NCI-H1694 (cell line): ENCODE measurements at places on chromosomes 3 and 15.

DNA sequence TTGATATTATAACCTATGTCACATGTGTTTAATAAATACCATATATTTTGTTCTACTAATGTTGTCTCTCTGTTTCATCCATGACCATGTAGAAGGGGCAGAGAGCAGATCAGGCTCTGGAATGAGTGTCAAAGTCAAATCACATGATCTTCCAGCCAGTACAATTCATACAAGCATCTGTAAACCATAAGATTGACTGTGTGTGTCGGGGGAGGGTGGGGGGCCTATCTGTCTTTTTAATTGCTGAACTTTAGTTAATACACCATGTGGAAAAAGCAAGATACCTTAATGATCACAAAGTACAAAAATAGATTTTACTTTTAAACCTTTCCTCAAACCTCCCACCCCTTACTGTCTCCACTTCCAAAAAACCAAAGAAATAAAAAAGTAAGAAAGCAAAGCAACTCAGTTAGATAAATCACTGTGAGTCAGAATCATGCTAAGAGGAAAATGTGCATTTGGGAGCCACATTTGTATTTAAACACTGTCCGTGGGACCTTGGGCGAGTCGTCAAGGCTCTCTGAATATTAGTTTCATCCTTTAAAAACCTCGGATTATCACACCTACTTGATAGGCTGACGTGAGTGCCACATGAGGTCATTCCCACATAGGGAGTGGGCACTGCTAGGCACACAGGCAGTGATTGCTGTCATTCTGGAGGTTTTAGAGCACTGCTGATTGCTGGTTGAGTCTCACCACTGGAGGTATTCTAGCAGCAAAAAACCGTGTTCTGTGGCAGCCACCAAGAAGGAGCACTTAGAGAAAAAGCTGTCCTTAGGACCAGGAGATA, 21.0 kb upstream of the POLR2M start:
- no peak for DNase-seq

DNA sequence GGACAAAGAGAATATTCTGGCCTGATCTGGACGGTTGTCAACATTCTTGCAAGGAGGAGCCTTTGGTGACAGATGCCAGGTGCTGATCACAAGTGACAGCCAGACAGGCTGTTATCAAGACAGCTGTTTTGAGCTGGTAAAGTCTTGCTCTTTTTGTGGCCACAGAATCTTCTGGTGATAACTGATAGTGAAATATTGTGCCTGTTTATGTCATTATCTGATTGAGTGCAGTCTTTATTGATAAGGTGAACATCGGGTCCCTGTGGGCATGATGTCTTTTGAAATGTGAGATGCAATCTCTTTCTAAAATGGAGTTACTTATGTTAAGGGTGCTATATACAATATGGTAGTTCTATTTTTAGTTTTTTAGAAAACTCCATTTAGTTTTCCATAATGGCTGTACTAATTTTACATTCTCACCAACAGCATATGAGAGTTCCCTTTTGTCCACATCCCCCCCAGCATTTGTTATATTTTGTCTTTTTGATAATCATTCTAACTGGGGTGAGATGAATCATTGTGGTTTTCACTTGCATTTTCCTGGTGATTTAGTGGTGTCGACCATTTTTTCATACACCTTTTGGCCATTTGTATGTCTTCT, 10.7 kb downstream of the CEP63 start:
- DNase-seq = no peak

DNA sequence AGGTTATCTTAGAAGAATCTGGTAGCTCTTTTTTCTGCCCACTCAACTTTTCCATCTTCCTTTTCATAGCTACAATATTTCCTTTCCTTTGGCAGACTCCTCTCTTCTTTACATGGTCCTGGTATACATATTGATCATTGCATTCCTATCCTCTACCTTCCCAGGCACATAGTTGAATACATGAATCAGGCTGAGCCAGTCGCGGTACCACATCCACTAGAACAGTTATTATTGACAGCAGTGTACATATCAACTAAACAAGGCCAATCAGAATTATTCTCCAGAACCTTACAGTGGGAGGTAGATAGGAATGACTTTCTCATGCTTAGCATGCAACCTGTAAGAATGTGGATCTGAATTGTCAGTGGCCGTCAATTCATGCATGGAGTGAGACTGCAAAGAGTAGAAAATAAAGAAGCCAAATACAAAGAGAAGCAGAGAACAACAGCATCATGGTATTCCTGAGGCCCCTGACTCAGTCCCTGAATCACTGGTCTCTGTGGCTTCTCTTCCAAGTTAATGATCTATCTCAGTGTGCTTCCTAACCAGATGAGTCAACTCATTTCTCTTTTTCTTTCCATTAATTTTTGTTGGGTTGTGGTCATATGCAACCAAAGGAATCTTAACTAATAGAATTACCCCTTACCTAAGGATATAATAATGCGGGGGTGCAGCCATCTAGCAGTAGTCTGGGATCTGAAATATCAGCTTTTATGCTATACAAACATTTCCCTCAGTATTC, 60.9 kb upstream of the DCBLD2 start:
- DNase-seq = no peak

GRCh38 chr3:105051972-105052371, 314.7 kb upstream of the ALCAM start:
- no peak for DNase-seq

DNA sequence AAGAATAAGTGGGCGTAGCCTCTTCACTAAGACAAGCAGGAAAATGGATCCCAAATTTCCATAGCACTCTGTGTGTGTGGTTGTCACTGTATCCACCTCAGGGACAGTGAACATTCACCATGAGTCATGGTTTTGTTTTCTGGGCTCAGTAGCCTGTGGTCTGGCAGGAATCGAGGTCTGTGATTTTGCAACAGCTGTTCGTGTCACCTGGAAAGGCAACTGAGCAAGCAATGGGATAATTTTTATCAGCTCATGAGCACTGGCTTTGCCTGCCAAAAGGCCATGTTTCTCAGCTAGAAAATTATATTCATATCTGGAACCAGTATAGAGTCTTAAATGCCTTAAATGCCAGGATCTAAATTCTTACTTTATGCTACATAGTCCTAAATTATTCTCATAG, 60.9 kb downstream of the STRIT1 start:
- no peak for DNase-seq

DNA sequence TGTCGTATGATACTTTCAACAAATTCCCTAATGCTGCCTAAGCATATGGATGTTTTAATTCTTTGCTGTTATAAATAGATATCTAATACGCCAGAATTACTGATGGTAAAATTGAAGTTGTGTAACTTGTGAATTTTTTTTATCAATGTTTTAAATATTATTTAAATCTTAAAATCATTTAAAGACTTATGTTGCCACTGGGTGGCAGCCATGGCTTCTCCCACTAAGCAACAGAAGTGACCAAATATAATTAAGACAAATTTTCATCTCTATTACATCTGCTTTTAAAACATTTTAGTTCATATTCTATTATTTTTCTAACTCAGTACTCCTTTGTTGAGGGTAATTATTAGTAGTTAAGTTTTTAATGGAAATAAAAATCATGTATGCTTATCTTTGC, 8.1 kb upstream of the IL20RB start:
- peak; percentile 12 for DNase-seq

GRCh38 chr3:146223401-146224373, 27.2 kb downstream of the PLSCR4 start:
- no peak for DNase-seq

- DNase-seq = no peak
These were observed 59.5 kb upstream of the GALNT15 start for GRCh38 chr3:16114930-16115329.

DNA sequence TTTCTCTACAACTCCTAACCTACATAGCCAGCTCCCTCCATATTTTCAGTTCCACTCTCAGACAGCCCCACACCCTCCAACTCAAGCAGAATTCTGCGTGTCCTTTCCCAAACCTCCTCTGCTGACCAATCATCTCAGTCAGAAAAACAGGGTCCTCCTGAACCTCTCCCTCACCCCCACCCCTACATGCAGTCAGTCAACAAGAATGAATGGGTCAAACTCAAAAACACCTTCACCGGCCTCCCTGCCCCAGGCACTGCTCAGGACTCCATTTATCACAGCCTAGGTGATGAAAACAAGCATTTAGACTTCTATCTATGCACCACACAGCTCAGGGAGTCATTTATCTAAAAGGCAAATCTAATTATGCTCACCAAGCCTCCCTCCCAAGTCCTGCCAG, 32.4 kb downstream of the MYL3 start:
- no peak for DNase-seq

DNA sequence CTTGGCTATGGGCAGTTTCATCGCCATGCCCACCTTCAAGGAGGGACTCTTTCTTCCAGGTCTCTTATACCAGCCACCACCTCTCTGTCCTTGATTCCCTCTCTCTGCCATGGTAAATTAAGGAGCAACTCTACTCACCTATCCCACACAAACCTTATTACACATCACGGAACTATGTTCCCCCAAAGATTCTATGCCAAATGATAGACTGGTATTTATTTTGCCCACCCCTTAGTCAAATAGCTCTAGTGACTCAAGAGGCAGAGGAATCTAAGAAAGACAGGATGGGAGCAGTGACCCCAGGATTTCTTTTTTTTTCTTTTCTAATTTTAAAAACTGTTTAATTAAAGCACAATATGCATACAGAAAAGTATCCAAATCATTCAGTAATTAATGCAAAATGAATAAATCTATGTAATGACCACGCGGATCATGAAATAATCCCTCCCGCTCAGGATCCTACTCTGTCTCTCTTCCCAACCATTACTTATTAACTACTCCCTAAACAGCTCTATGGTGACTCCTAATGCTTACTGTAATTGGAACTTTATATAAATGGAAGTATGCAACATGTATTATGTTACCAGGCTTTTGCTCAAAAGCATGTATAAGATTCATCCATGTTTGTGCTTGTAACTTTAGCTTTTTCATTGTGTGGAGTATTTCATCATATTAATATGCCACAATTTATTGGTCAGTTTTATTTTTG, 410.8 kb upstream of the RASGRP1 start:
- no peak for DNase-seq

DNA sequence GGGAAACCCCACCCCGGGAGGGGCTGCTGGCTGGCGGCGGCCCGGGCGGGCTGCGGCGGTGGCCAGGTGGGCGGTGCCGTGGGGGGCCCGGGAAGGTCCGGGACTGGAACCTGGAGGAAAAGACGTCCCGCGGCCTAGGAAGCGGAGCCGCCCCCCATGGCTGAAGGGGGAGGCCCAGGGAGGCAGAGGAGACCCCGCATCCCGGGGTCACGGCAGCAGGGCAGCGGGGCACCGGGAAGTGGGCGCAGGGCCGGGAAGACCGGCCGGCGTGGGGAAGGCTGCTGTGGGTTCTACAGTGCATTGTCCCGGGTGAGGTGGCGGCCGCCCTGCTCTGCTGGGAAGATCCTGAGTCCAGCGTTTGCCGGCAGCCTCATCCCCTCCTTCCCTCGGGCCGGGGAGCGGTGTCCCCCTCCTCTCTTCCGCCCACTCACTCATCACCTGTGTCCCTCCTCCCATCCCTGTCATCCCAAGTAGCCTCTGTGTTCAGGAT, 525 bp upstream of the FSTL1 start:
- no peak for DNase-seq

- DNase-seq = no peak
These were observed 301.7 kb upstream of the ATP11B start for GRCh38 chr3:182491577-182491976.

- DNase-seq = no peak
These were observed 44.0 kb upstream of the SEMA6D start for GRCh38 chr15:47673232-47673761.

DNA sequence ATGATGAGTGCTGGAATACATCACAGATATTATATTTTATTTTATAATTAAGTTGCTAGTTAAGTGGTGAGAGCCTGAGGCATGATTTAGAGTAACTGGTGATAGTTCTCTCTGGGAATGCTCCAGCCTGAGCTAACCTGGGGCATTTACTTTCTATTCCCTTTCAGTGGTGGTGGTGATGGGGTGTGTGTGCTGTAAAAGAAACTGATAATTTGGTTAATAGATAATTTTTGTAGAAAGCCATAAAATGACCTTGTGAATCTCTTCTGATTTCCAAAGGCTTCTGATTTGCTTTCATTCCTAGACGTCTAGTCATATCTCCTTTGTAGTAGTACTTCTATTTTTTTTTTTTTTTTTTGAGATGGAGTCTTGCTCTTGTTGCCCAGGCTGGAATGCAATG, 46.8 kb upstream of the DPPA4 start:
- no peak for DNase-seq

- no peak for DNase-seq
These were observed 59.9 kb downstream of the SLC6A11 start for GRCh38 chr3:10875914-10876313.

GRCh38 chr15:40002295-40002694, 36.7 kb downstream of the SRP14 start:
- DNase-seq = no peak

DNA sequence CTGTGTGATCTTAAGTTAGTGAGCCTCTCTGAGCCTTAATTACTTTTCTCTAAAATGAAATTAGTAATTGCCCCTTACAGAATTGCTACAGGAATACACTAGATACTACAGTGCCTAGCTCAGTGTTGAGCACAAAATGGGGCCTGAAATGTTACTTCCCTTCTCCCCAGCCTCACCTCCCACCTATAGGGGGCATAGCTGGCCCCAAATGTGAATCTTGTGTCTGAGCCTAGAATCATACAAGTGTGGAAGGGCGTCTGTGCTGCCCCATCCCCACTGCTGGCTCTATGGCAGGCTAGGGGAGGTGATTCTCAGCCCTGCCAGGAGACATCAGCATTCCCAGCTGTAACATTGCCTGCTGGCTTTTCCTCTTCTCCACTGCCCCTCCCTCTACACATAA, 42.7 kb downstream of the IFT122 start:
- peak; percentile 31 for DNase-seq

GRCh38 chr3:177523067-177523675, 325.9 kb upstream of the TBL1XR1 start:
- no peak for DNase-seq

DNA sequence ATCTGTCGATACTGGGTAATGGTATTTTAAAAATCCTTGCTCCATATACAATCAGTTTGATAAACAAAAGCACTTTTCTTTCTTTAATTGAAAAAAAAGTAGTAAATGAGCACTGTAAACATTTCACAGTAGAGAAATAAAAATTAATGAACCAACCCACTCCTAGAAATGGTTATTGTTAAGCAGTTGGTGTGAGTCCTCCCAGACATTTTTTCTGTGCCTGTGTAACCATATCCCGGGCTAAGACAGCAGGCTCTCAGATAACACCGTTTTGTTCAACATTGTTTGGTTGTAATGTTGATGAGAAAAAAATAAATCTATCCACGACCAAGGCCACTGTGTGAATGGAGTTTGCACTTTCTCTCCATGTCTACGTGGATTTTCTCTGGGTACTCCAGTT, 42.6 kb downstream of the PXK start:
- no peak for DNase-seq

DNA sequence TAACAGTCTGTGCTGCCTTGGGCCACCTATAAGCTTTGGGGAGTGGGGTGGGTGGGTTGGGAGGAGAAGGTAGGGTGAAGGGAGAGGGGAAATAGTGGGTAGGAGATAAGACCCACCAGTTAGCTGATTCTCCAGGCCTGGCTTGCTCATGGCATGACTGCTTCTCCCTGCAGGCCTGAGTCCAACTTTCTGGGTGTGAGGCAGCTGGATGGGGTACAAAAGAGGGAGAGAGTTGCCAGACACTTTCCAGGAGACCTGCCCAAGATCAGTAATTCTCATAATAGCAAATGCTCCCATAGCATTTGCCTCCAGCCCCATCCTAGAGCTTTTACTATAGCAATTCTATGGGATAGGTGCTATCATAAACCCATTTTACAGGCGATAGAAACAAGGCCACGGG, 7.7 kb downstream of the CGNL1 start:
- DNase-seq = no peak
